Left cardiac atrium (tissue), 4 donors: ENCODE measurements at places on chromosomes 12 and 14. TPM values are rescaled to one million over a fixed set of nuclear protein-coding genes. Genes with fewer than 3 reads are reported as not detected.

- DNase-seq: no peak
Observed at GRCh38 chr14:72563676-72564075, 330.2 kb downstream of the DPF3 start.

DNA sequence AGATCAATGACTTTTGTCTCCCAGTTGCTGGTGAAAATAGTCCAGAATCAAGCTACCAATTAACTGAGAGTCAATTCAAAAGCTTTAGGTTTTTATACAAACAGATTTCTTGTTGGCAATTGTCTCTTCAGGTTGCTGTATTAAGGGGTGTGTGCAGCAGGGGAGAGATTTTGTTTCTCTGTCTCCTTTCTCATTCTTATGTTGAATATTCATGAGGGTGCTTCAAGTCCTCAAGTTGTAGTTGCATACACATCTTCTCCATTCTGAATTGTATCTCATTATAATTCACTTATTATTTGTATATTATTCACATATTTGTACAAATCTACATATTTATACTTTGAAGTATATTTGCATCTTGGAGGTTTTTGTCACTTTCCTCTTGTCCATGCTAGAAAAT, 126.7 kb upstream of the PTPRQ start:
- no peak for DNase-seq

DNA sequence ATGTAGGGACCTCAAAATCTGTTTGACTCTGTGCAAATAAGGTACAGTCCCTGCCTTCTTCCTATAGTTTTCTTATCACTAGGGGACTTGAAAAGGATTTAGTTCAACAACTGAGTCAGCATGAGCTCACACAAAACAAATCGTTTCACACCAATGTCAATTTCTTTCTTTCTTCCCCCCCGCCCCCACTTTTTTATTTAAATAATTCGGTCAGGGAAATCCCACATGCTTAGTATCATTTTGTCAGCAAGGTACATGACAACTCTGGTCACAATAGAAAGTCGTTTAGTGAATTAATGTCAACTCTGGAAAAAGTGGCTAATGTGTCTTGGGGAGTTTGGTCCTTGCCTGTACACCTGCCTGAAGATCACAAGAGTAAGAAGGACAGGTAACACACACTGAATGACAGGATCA, 232.2 kb upstream of the PLEKHG7 start:
- no peak for DNase-seq

GRCh38 chr12:5254703-5255102, 177.2 kb upstream of the NTF3 start:
- no peak for DNase-seq

DNA sequence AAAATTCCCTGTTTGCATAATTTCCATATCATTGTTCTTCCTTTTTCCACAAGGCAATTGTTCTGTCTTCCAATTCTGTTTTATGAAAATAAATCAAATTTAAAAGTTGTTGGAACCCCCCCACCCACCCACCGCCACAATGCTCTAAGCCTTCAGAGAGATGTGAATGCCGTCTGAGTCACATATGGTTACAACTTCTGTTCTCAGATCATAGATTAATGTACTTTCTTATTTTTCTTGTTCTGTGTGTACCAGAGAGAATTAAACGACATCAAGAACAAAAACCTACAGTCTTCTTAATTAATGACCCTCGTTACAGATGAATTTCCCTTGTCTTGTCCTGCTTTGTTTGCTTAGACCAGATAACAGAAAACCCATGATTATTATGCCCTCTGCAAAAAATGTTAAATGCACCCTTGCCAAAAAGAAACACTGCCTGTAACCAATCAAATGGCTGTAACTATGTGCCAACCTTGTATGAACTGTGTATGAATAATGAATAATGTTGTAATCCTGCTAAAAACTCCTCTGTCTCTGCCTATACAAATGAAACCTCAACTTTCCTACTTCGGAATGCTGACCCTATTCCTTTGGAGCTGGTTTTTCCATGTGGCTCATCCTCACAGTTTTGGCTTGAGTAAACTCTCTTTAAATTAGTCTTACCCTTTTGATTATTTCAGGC, 14.0 kb downstream of the OR6S1 start:
- no peak for DNase-seq

- DNase-seq: no peak
Observed at GRCh38 chr14:92969430-92969829, 46.5 kb downstream of the CHGA start.

GRCh38 chr14:104437703-104438102, 141.9 kb upstream of the C14orf180 start:
- DNase-seq: no peak

- DNase-seq: no peak
Observed at GRCh38 chr12:108697905-108698304, 33.4 kb downstream of the CORO1C start.

DNA sequence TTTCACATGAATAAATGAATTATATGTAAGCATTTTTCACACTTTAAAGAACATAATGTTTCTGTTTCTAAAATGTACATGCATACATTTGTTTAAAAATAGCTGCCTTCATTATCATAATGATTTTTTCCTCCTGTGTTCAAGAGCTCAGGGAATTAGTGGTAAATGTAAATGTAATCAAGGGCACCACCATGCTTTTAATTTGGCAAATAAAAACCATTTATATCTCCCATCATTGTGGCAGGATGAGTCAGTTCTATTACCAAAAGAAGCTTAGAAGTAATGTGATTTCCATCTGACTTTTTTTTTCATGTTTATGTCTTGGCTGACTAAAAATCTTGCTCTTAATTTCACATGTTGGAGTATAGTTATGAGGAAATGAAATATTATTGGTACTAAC, 176.1 kb downstream of the GXYLT1 start:
- DNase-seq: no peak

DNA sequence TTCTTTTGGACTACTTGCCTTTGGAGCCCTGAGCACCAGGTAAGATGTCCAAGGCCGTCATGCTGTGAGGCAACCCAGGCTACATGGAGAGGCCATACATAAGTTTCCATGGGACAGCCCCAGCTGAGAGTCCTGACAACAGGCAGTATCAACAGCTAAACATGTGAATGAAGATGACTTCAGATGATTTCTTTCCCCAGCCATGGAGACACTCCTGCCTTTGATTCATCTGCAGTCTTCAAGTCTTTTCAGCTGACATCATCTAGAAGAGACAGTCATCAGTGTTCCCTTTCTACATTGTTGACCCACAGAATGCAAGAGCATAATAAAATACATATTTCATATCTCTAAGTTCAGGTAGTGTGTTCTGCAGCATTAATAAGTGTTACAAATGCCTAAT, 398.7 kb downstream of the BTG1 start:
- DNase-seq: no peak

- no peak for DNase-seq
Observed at GRCh38 chr12:10069099-10069498, 29.7 kb downstream of the CLEC1A start.

GRCh38 chr12:77725611-77726010, 105.1 kb upstream of the NAV3 start:
- no peak for DNase-seq

The FAM186B gene
- 0.31 TPM for total RNA-seq

- DNase-seq: no peak
Observed at GRCh38 chr12:75836533-75836932, 195.0 kb downstream of the PHLDA1 start.

DNA sequence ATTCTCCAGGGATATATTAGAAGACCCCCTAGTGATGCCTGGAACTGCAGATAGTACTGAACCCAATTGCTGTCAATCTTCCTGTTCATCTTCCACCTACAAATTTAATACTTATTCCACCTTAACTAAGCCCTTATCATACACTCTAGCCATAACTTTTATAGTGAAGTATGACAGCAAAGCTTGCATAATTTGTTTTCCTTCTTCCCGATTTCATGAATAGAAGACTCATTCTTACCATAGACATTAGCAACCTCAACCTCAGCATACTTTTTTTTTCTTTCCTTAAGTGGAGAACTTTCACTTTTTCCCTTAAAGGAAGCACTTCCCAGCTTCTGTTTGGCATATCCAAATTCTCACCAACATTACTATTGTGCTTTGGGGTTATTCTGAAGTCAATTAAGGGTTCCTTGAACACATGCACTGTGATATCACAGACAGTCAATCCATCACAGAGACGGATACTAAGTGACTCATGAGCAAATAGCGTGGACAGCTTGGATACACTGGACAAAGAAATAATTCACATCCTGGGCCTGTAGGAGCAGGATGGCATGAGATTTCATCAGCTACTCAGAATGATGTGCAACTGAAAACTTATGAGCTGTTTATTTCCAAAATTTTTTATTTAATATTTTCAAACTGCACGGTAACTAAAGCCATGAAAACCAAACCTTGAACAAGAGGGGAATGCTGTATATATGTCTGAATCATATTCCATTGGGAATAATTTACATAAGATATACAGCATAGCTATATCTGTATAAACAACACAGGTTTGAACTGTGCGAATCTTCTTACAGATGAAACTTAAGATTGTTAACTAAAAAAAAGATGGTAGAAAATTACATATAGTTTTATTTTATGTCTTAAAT, 63.9 kb downstream of the SYT1 start:
- no peak for DNase-seq

GRCh38 chr12:9960590-9960989, 10.6 kb upstream of the CLEC12A start:
- DNase-seq: no peak

DNA sequence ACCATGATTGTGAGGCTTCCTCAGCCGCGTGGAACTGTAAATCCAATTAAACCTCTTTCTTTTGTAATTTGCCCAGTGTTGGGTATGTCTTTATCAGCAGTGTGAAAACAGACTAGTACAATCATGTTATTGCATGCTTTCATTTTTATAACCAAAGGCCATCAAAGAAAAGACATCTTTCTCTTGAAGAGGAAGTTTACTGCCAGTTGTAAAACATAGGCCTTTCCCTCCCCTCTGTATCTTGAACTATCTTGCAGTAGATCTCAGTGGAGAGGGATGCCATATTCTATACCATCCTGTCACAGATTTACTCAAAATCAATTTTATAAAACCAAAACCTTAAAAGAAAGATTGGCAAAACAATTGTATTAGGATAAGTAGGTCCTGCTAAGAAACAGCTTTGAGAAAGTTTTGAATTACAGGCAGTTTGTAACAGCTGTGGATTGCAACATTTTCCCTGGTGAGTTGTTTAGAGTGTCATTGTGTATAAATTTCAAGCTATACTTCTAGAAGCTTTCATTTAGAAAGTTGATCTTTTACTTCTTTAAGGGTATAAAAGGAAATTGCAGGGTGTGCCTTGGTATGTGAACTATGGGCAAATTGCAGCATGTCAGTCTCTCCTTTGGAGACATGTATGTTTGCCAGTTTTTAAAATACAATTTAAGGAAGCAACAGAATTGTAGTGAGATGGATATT, 128.0 kb downstream of the ATP23 start:
- DNase-seq: no peak

DNA sequence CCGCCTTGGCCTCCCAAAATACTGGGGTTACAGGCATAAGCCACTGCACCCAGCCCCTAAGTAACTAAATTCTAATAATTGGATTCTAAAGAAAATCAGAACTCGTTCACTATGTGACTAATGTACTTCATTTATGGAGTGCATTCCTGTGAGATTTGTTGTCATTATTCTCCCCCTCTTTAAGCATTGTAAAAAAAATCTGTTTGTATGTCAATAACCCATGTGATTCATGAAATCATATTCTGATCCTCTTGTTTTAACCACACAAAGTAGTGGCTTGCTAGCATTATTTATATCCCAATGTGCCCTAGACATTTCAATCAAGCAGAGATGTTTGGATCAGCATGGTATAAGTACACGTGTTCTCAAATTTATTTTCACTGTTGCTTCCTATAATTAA, 78.2 kb upstream of the OSBPL8 start:
- DNase-seq: no peak

DNA sequence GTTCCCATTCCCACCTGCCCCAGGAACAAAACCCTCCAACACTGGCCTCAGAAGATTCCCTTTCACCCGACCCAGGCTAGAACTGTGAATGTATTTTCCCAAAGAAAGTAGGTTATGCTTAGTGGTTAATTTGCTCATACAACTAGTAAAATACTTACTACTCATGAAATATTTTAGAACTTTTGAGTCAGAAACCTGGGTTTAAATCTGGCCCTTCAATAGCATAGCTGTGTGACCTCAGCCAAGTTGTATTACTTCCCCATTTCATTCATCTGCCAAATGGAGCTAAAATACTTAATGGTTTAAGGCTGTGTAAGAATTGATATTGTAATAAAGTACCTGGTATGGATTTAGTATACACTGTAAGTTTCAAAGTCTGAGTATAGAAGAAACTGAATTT, 69.1 kb upstream of the DNM1L start:
- no peak for DNase-seq
